Activated CD8-positive, alpha-beta memory T cell treated with anti-CD3 and anti-CD28 coated beads for 48 hours (primary cell): ENCODE measurements at places on chromosomes 5 and 9.

DNA sequence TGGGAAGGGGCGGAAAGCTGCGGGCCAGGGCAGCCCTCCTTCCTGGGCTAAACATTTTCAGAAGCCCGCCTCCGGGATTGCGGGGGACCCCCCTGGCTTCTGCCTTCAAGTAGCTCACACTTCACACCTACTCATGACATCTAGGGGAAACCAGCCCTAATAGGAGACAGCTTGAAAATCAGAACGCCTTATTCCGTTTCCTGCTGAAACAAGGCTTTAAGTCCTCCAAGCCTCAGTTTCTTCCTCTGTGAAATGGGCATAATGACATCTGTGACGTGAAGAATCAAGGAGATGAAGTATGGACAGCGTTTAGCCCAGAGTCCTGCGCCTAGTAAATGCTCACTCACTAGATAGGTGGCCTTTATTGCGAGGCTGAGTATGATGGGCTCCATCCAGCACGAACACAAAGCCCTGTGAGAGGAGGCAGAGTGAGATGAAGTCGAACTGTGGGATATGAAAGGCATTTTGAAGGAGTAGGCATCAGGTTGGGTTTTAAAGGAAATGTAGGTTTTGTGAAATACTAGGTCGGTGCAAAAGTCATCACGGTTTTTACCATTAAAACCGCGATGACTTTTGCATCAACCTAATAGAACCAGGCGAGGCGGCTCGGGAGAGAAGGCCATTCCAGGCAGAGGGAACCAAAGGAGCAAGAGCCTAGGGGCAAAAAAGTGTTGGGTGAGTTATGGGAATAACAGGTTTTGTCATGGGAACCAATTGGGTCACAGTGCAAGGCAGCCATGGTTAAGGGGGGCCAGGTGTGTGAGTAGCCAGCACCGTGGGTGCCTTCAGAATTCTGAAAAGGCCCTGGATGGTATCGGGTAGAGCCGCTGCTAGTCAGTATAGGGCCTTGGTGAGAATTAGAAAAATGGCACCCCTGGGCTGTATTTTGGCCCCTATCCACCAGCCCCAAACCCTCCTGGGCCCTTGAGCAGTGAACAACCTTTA lies 1.0 kb upstream of the TSC1 start:
- DNase-seq = no peak

- DNase-seq = no peak
Measured at GRCh38 chr5:109857405-109858031, 167.8 kb downstream of the MAN2A1 start.

DNA sequence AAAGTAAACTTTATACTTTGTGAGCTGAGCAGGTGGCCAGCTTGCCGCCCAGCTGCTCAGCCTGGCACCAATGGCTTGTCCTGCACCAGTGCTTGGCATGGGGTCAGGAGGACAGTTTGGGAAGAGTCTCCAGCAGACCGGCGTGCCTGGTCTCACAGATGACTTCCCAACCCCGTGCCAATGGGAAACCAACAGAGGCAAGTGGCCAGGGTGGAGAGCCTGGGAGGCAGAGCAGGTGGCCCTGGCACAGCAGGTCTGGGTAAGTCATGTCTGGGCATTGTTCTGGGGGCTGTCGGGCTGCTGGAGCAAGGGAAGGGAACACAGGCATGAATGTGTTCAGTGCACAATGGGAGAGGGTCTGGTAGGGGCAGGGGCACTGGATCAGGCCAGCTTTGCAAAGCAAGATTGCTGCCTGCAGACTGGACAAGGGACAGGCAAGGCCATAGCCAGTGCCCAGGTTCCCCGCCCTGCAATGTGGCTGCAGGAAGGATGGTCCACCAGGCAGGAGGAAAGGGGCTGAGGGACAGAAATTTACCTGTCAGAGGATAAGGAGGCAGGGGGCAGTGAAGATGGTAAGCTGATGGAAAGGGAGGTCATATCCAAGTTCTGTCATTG lies 76.2 kb upstream of the ALDH1B1 start:
- no peak for DNase-seq

DNA sequence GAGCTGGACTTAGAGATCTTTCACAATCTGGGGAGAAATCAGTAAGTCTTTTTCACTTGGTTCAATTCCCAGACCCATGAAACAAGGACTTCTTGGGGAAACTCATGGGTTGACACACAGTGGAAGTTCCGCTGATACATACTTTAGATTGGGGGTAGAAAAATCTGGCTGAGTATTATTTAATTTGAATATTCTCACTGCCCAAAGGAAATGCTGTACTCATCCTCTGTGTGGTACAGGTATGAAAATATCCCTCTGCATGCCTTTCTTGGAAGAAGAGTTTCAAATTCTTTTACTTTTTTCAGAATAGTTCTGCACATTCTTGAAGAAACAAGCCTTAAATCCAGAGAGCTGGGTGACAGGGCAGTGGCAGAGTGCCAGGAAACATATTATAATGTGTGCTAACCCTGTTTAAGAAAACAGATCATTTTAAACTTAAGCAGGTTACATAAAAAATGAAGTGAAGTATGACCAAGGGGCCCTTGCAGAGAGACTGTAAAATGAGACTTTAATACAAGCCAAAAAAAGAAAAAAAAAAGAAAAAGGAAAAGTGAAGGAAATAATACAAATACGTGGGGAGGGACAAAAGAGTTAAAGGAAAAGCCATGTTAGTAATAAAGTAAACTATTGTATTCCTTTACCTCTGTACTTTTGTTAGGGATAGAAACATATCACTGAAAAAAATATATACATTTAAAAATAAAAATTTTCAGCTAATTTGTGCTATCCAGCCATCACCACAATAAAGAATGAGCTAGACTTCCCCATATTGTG lies 173.4 kb upstream of the NR3C1 start:
- no peak for DNase-seq

- DNase-seq = no peak
Measured at GRCh38 chr5:147046281-147046680, 167.7 kb upstream of the PPP2R2B start.

DNA sequence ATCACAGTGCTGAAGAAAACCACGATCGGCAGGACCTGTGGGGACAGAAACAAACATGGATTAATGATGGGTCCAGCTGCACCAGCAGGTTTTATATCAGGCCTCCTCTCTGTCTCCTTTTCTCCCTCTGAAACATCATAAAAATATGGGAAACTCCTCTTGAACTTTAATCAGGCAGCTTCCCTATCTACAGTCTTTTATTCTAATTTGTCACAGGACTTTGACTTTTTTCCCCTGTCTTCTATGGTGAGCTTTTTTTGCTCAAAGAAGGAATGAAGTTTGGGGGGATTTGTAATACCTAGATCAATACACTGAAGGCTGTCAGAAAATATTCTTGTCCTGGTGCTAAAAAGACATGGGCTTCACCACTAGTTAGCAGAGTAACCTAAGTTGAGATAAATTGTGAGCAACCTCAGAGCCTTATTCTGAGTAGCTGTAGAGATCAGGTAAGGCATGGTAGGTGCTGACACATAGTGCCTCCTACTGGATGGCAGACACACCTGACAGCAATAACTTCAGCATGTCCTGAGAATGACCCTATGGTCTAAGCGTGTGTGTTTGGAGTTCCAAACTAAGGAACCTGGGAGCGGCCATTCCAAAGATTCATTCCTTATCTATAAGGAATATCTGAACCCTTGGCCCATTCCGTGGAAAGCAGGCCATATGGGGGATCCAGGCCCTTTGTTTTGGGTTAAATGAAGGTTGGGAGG lies 46.2 kb downstream of the SLC28A3 start:
- no peak for DNase-seq

DNA sequence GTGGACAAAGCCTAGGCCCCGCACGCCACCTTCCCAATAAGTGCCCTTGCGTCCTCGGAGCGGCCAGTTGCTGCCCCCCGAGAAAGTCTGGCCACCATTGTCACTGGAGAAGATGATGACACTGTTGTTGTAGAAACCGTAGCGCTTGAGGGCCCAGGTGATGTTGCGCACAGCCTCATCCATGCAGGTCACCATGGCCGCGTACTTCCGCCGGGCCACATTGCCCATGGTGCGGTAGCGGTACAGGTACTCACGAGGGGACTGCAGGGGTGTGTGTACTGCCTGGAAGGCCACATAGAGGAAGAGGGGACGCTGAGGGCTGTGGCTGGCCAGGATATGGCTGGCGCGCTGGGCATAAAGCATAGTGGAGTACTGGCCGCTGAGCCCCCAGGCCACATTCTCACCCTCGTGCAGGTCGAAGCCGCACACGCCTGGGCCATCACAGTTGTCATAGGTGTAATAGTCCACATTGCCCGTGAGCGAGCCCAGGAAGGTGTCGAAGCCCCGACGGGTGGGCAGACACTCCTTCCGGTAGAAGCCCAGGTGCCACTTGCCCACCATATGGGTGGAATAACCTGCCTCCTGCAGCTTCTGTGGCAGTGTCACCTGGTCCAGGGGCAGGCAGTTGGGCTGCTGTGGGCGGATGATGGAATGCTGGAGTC lies 4.6 kb downstream of the ARSI start:
- DNase-seq = no peak

DNA sequence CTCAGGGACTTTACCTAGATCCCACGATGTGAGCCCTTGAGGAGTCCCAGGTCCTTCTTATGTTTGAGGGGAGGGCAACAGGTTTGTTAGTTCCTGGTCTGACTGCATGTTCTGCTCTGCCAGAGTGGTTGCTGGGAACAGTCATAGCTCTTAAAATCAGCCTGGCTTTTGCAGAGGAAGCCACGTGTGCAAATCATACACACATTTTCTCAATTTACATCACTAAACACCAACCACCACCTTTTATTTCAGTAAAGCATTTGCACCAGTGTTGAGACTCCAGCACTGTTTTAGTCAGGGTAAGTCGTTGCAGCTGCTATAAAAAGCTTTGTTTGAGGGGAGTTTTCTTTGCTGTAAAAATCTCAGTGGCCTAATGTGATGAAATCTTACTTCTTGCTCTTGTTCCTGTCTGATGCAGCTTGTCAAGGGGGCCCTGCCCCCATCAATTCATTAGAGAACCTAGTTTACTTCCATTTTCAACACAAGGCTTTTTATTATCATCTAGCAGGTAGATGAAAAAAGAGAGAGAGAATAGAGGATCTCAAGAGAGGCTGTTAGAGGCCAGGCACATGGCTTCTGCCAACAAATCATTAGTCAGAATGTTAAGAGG lies 70.3 kb upstream of the VCAN start:
- no peak for DNase-seq

GRCh38 chr9:22228542-22228941 lies 218.1 kb upstream of the DMRTA1 start:
- no peak for DNase-seq

DNA sequence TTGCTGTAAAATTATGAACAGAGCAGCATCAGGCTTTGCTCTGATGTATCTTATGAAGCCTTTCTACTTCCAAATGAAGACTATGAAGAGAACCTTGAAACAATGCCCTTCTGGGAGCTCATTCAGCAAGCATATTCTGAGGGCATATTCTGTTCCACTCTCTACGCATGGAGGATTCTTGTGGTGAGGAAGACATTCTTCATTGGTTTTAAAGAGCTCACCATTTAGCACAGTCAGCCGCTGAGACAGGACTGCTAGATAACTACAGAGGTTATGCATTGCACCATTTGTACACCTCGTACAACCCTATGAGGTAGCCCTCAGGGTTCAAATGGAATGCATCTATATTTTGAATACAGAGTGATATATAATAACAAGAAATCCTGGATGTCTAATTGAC lies 61.0 kb downstream of the INVS start:
- no peak for DNase-seq

DNA sequence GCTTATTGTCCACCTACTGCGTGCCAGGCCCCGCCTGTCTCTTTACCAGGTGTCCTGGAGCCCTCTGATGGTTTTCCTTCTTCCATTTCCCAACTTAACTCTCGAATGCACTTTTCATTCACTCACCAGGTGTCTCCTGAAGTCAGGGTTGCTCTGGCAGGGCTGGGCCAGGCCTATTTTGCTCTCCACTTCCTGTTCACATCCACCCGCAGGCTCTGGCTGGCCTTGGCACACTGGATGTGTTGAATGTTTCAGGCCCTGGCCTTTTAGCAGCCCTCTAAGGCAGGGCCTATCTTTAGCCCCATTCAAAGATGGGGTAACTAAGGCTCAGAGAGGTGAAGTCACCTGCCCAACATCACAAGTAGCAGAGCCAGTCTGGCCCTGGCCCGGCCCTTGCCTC lies 16.4 kb downstream of the LRRC8A start:
- no peak for DNase-seq

GRCh38 chr5:181153814-181154213 lies 6.4 kb downstream of the OR2V2 start:
- DNase-seq = no peak

DNA sequence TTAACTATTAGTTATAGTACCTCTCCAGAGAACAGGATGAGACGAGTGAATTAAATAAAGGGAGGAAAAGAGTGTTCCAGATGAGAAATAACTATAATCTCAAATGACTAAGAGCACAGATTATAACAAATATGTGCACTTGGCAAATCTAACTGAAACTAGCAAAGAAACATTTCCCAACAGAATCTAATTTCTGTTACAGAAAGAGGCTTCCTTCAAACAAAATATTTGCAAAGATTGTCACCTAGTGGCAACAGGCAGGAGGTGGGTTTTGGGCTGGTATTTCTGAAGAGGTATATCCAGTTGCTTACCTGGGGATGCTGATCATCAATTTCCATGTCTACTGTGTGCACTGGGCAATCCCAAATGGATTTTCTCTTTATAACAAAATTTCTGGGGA lies 5.6 kb upstream of the SPDL1 start:
- no peak for DNase-seq

- no peak for DNase-seq
Measured at GRCh38 chr9:23581931-23582330, 244.1 kb downstream of the ELAVL2 start.

DNA sequence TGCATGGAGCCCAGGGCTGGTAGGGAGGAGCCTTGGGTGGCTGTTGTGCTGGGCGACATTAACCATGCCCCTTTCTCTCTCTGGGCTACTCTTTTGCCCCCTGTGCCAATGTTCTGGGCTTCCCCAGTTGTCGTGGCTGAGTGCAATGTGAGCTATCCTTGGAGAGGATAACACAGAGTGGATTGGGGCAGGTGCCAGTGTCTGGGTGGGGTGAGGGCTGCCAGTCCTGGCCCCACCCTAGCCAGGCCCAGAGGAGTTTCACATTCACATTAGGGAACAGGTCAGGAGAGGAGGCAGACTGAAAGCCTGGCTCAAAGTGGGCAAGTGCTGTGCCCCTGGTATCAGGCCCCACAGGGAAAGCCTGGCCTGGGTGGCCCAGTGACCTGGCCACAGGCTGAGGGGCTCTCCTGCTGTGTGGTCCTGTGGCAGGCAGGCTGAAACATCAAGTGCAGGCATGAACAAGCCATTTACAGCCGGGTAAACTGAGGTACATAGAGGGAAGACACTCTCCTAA lies 7.5 kb upstream of the NDST1 start:
- DNase-seq = no peak

DNA sequence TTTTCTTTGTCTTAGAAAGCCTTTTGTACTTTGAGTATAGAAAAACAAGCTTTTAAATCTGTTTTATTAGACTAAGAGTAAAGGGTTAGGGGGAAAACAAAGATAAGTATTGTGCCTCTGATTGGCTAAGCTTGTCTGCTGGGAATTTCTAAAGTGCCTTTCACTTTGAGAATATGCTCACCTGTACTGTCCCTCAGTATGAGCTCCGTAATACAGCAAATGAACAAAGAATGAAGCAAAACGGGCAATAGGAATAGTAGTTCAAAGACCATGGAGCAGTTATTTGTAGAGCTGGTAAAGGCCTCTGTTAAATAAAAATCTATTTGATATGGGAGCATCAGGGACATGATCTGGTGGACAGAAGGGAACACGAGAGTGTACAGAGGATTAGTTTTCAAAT lies 277.8 kb downstream of the MAST4 start:
- DNase-seq = no peak

GRCh38 chr5:180178531-180179441 lies 30.2 kb downstream of the RASGEF1C start:
- no peak for DNase-seq
